ENCODE measurements at places on chromosomes 13 and 19. TPM values are rescaled to one million over a fixed set of nuclear protein-coding genes. Genes with fewer than 3 reads are reported as not detected.

DNA sequence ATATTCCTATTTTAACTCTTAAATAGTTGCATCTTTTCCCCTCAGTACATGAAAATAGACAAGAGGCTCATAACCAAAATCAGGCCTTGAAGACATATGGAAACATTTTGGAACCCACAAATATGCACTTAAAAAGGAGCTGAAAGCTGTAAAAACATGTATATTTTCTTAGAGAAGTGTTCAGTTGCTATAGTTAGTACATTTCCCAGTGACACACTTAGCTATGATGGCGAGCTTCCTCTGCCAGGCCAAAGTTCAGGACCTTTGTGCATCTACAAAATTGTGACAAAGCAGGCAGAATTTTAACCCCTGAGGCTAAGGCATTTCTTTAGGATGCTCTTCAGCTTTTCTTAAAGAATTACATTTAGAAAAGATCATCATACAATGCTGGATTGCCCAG lies 54.5 kb downstream of the RCBTB2 start:
- no peak for DNase-seq

DNA sequence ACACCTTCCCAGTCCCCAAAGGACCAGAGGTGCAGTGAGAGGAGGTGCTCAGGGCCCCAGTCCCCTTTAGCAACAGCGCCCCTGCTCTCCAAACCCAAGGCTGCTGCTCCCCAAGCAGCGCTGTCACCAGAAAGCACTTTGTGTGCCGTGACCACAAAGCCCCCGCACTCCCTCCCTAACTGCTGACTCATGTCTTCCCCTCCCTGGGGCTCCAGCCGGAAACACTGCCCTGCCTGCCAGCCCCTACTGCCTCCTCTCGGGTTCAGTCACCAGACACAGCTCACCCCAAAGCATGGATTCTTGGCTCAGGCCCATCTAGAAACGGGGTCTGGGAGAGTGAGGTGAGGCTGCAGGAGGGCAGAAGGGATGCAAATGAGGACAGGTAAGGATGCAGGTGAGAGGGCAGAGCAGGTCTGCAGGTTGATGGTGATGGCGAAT lies 4.9 kb upstream of the TNFSF14 start:
- peak; percentile 90 for DNase-seq

- DNase-seq = peak; percentile 91
These were observed at the start of gene USF2 for GRCh38 chr19:35268536-35269437. USF2 (plus strand) TSS chr19:35268962; CDS start chr19:35269102, 140 bp downstream.

DNA sequence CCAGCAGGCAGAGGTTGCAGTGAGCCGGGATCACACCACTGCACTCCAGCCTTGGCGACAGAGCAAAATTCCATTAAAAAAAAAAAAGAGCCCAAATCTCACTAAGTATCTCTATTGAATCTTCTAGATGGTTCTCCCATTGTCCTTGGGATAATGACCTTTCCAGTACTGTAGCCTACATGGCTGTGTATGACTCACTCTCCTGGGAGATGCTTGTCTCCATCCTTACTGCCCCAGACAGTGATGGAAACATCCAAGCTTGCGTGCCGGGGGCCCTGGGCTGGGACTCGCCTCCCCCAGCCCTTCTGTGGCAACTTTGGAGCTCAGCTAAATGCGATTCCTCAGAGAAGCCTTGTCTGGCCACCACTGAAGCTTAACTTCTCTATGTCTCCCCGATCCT lies 49.7 kb downstream of the NWD1 start:
- peak; percentile 37 for DNase-seq

DNA sequence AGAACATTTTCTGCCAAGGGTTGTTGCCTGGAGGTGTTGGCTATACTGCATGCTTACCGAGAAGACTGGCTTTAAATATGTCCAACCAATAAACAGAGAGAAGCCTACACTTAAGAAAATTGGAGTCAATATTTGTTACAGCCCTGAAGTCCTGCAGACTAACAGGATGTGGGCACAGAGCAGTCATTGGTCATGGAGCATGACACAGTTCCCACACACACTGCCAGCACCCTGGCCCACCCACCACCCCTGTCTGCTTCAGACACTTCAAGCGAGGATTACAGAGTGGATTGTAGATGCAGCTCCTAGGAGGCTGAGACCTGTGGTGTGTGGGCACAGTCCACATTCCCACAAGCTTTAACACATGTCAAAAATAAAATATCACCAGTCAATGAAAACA lies 21.0 kb upstream of the SERP2 start:
- DNase-seq = no peak

The ANGPTL8 gene
- total RNA-seq = not detected

The SYNE4 gene
- 0.24 TPM for total RNA-seq

The CALR3 gene
- not detected for total RNA-seq

The S1PR5 gene
- not detected for total RNA-seq

- DNase-seq = no peak
These were observed 932.5 kb upstream of the MIR17HG start for GRCh38 chr13:90414691-90415596.

The STOML3 gene
- total RNA-seq = not detected

The PNMA8C gene
- total RNA-seq = 1.2 TPM

The GPC6 gene
- total RNA-seq = 35.9 TPM

- DNase-seq = peak; percentile 82
These were observed 59.9 kb downstream of the LIG4 start for GRCh38 chr13:108155185-108156106.

The ERCC5 gene
- total RNA-seq = 30.3 TPM

DNA sequence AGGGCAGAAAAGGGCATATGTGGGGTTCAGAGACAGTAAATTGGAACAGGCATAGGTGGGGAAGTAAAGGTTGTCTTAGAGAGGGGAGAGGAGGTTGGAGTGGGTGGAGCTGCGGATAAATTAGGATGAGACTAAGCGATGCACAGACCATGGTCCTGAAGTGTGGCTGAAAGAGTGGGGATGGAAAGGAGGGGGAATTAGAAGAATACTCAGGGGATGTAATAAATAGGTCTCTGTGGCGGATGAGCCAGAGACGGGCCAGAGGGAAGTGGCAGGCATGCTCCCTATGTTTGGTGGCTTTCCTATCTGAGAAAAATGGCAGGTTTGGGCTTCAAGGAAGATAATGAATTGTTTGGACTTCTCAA lies 123.4 kb downstream of the OLFM4 start:
- no peak for DNase-seq

DNA sequence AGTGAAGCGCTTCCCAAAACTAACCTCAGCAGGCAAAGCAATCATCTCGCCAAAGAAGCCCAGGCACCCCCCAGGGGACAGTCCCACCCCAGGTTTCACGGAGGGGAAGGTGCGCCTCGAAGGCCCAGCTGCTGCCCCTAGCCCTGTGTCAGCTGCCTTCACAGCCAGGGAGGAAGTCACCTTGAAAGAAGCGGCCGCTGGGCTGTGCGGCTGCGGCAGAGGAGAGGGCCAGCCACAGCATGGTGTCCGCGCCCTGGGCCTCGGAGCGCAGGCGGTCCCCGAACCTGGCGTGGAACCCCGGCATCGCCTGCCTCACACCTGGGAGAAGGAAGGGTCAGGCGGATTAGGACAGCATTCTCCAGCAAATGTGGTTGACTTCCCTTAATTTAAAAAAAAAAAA lies 35.0 kb downstream of the DHRS12 start:
- DNase-seq = no peak

GRCh38 chr13:45422731-45423292 lies 4.6 kb upstream of the SLC25A30 start:
- DNase-seq = no peak

The KLHL1 gene
- not detected for total RNA-seq

- DNase-seq = no peak
These were observed 4.5 kb upstream of the ELOF1 start for GRCh38 chr19:11563532-11563931.

The LSR gene
- 5.5 TPM for total RNA-seq

- no peak for DNase-seq
These were observed 17.2 kb upstream of the SLITRK6 start for GRCh38 chr13:85816413-85816812.

DNA sequence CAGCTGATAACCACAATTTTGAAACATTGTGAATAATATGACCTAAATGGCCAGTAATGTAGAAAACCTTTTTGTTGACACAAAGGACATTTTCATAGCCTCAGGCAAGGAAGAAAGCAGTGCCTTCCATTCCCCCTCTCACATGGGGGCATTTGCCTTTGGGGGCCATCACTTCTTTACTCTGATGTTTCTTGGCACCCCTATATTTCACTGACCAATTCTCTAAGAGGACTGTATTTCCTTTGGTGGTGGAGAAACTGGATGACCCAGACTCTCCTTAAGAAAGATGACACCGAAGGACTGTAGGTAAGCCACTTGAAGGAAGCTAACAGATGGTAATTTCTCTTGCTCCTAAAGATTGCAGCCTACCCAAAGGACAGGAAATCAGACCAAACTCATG lies 254.6 kb downstream of the DCLK1 start:
- DNase-seq = no peak
